ENCODE measurements at places on chromosomes 4 and X. TPM values are rescaled to one million over a fixed set of nuclear protein-coding genes. Genes with fewer than 3 reads are reported as not detected.

The HSD17B13 gene
- 0.13 TPM for polyA plus RNA-seq

DNA sequence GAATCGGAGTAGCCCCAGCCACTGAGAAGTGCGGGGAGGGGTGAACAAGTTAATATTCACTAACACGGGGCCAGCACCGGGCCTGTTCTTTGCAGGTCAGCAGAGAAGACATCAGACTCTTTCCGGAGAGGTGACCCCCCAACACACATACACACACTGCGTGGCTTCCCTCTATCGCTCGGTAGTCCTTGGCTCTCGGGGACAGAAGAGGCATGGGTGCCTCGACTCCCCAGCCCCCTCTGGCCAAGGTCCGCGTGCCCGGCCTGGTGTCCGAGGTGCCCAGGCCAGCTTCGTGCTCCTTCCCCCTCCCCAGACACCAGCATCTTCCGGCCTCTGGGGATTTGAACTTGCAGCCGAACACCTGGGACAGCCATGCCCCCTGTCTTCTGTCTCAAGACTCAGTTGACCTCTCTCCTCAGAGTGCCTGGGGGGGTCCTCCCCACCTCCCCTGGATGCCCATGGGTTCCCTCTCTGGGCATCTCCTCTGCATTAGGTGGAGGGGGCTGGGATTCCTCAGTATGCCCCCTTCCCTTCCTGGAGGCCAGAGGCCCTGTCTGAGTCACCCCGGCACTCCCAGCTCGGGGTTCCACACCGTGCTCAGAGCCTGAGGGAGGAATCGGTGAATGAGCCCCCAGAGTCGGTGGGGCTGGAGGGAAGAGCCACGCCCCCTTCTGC, 104.5 kb downstream of the SORCS2 start:
- H3K36me3 ChIP-seq, result no peaks in the 10 kb centered on the region
- no peak overlapping the region for H3K4me3 ChIP-seq
- no peak overlapping the region for H3K27ac ChIP-seq
- H3K27me3 ChIP-seq, result no peaks in the 10 kb centered on the region
- no peak for DNase-seq

DNA sequence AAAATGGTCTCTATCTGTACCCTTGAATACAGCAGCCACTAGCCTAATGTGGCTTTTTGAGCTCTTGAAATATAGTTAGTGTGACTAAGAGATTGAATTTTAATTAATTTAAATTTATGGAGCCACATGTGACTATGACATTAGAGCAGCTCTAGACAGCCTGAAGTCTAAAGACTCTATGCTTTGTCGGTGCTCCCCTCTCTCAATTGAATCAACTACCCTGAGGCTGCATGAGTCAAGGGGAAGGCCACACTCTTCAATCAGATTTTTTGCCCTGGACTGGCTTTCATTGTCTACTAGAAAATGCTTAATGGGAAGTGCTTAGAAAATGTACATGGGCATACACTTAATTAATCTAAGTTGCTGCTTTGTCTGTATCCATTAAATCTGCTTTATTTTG, 11.7 kb downstream of the TLR7 start:
- DNase-seq, result peak; percentile 19
- H3K36me3 ChIP-seq, result no peaks in the 10 kb centered on the region
- peaks cover 4% of the 10 kb centered on the region for H3K27me3 ChIP-seq

- no peaks in the 10 kb centered on the region for H3K27me3 ChIP-seq
- no peak for DNase-seq
- no peak overlapping the region for H3K27ac ChIP-seq
- H3K4me3 ChIP-seq, result no peak overlapping the region
Observed at GRCh38 chr4:155638195-155638965, 28.3 kb upstream of the GUCY1A1 start.

GRCh38 chr4:22546299-22546698, 30.4 kb upstream of the ADGRA3 start:
- no peak overlapping the region for H3K27ac ChIP-seq
- no peak overlapping the region for H3K4me3 ChIP-seq
- H3K4me1 ChIP-seq, result no peaks in the 10 kb centered on the region
- DNase-seq, result no peak
- no peaks in the 10 kb centered on the region for H3K36me3 ChIP-seq

GRCh38 chr4:4594285-4594920, 52.6 kb upstream of the STX18 start:
- no peak for DNase-seq
- no peak overlapping the region for H3K4me3 ChIP-seq
- H3K27me3 ChIP-seq, result no peaks in the 10 kb centered on the region
- no peaks in the 10 kb centered on the region for H3K36me3 ChIP-seq
- H3K4me1 ChIP-seq, result peaks cover 8% of the 10 kb centered on the region

DNA sequence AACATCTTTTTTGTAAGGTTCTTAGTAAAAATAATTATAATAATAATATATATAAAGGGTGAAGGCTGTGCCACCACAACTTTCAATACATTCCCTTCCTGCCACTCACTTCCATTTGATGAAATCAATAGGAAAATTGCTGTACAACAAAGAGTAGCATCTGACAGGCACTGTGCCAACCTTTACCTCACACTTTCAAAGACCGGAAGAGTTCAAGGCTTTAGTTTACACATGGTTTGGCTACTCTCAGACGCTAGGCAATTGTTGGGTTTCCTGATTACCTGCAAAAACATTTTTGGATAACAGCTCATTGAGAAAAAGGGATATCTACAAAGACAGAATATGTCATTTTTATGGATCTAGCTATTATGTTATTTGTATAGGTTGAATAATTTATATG, 5.5 kb upstream of the ING2 start:
- no peaks in the 10 kb centered on the region for H3K27me3 ChIP-seq
- H3K4me3 ChIP-seq, result no peak overlapping the region
- H3K4me1 ChIP-seq, result peaks cover 4% of the 10 kb centered on the region
- H3K27ac ChIP-seq, result no peak overlapping the region
- DNase-seq, result no peak

- no peaks in the 10 kb centered on the region for H3K36me3 ChIP-seq
- DNase-seq, result no peak
- no peak overlapping the region for H3K4me3 ChIP-seq
- H3K27ac ChIP-seq, result no peak overlapping the region
- H3K4me1 ChIP-seq, result no peaks in the 10 kb centered on the region
Observed at GRCh38 chr4:52196606-52197130, 145.6 kb downstream of the SPATA18 start.

Data from SK-N-SH (cell line).